ENCODE measurements at places on chromosomes 5 and 9.
A peak's percentile ranks its signal among the peaks of the same experiment; 100 is the strongest.

- DNase-seq = peak; percentile 31
Measured at GRCh38 chr9:107222020-107222522, 61.0 kb upstream of the RAD23B start.

GRCh38 chr9:14349447-14350348, 35.8 kb upstream of the NFIB start:
- DNase-seq = no peak

DNA sequence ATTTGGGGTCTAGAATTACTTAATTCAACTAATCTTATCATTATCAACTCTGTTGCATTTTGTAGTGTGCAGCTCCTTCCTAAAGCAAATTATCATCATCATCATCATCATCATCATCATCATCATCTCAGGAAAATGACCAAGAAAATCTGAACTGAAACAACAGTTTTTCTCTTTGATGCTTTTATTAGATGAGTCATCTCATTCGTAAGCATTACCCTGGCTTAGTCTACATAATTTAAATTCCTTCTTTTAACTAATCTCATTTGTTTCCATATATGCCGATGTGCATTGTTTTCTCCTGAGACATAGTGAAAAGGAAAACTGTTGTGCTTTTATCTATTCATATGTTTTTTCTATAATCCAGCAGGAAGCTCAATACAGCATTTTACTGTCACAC, 173.0 kb upstream of the PDE4D start:
- DNase-seq = no peak

- no peak for DNase-seq
Measured at GRCh38 chr5:175447571-175447970, 3.6 kb upstream of the DRD1 start.

DNA sequence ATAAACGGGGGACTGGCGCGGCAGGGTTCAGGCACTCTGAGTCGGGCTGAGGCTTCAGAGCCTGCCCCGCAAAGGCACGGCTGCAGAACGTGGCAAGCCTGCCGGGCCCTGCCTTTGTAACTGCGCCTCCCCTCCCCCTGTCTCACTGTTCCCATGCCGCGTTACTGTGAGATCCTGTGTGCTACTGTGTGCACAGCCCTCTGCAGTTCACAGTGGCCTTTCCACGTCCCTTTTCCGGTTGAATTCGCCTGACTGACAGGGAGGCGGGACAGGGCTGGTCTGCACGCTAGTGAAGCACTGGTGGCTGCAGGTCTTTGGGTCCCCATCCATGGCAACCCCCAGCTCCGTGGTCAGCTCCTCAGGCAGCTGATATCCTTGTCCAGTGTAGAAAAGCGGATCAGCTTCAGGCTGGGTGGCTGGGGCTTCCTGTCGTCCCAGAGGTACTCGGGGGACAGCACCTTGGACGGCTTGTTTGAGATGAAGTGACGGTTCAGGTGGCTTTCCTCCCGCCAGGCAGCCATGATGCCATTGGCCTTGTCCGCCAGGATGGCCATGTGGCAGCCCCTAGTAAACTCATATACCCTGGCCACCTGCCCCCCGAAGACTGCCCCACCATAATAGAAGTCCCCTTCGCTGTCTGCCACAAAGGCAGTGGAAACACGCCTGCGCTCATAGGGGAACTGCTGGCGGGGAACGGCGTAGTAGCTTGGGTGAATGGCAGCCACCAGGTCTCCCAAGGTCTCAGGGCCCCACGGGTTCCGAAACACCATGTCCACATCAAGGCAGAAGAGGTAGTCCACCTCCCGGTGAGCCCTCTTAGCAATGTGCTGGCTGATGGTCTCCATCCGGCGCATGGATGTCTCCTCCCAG, 10.3 kb downstream of the GBGT1 start:
- no peak for DNase-seq

- DNase-seq = no peak
Measured at GRCh38 chr5:107289030-107289714, 381.6 kb downstream of the EFNA5 start.

GRCh38 chr5:5899716-5900115, 477.2 kb downstream of the ICE1 start:
- no peak for DNase-seq

DNA sequence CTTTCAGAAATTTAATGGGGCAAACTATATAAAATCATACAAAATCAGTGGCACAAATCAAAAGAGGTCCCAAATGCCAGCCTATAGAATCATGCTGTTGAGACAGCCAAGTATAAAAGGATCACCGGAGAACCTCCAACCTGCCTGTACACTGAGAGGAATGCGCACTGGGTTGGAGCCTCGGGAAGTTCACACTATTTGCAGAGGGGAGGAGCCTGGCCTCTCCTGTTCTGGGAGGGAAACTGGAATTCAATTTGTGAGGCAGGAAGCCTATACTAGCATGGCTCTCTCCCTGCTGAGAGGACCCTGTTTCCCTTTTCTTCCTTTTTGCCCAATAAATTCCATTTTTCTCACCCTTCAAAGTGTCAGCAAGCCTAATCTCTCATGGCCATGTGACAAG, 406.0 kb downstream of the HINT1 start:
- no peak for DNase-seq

GRCh38 chr5:98307811-98308210, 465.7 kb upstream of the RGMB start:
- no peak for DNase-seq

Measured in HuH-7 (cell line).